ENCODE measurements at places on chromosomes 12 and 14. TPM values are rescaled to one million over a fixed set of nuclear protein-coding genes. Genes with fewer than 3 reads are reported as not detected.

Gene SLC10A1
- not detected for total RNA-seq

Gene MANSC1
- 72.1 TPM for total RNA-seq

Gene ACSM4
- total RNA-seq, result not detected

Gene ARG2
- total RNA-seq, result 10.1 TPM

Gene MGP
- total RNA-seq, result 3,618 TPM

Gene TMEM132D
- total RNA-seq, result not detected

Gene TDRD9
- 1.4 TPM for total RNA-seq

Gene SSTR1
- total RNA-seq, result 7.2 TPM

Gene IL31
- total RNA-seq, result not detected

Gene RPL10L
- total RNA-seq, result not detected

Gene OR4K14
- not detected for total RNA-seq

Gene FAM90A1
- total RNA-seq, result not detected

Gene CLEC4C
- total RNA-seq, result not detected

Gene NTN4
- total RNA-seq, result 63.9 TPM

Gene ATG14
- 8.4 TPM for total RNA-seq

Gene KRT72
- not detected for total RNA-seq

Gene AACS
- 7.0 TPM for total RNA-seq

Gene STYK1
- 0.21 TPM for total RNA-seq

Gene KRT79
- total RNA-seq, result not detected

Gene TRHDE
- total RNA-seq, result 34.0 TPM

Gene GNB3
- 10.4 TPM for total RNA-seq

Gene KRT73
- not detected for total RNA-seq

Gene TSHR
- not detected for total RNA-seq
